ENCODE measurements at places on chromosomes 3 and 15.

- no peak for DNase-seq
Measured at GRCh38 chr15:74243431-74243830, 7.3 kb downstream of the CCDC33 start.

DNA sequence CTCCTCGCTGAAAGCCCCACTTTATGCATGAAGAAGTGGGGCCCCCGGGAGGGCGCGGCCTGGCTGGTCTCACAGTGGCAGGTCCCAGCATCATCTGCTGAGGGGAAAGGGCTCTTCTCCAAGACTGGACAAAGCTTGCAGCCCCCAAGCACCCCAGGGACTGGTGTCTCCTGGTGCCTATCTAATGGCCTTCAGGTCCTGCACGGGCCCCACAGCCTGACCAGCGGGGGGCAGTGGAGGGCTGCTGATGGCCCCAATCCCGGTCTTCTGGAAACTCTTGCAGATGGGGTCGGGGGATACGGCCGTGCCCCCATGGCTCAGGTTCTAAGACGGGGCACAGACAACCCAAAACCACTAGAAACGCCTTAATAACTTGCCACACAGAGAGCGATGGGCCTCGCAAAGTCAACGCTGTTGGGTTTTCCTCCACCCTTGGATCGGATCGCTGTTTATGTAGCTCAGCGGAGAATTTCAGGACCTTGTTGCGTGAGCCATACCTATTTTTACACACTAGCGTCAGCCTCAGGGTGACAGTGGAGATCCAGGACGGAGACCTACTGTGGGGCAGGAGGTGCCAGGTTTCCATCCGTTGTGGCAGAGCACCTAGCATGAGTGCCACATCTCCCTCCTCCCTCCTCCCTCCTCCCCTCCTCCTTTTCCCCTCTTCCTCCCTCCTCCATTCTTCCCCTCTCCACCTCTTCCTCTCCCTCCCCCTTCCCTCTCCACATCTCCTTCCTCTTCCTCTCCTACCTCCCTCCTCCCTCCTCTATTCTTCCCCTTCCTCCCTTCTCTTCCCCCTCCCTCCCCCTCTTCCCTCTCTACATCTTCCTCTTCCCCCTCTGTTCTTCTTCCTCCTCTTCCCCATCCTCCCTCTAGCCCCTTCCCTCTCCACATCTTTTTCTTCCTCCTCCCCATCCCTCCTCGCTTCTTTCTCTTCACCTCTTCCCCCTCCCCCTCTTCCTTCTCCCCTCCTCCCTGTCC lies 79.3 kb upstream of the ALDH1L1 start:
- peak; percentile 55 for DNase-seq

- DNase-seq: peak; percentile 93
Measured at GRCh38 chr3:195270817-195271409, at the start of gene XXYLT1. Gene XXYLT1, minus strand, starts transcription at chr3:195271159. Its CDS starts 101 bp downstream, at chr3:195271058.

- peak; percentile 20 for DNase-seq
Measured at GRCh38 chr3:89372456-89372855, 265.0 kb downstream of the EPHA3 start.

GRCh38 chr15:75023872-75024636 lies 664 bp downstream of the PPCDC start:
- peak; percentile 41 for DNase-seq

GRCh38 chr3:127501177-127501576 lies 89.4 kb downstream of the TPRA1 start:
- no peak for DNase-seq

DNA sequence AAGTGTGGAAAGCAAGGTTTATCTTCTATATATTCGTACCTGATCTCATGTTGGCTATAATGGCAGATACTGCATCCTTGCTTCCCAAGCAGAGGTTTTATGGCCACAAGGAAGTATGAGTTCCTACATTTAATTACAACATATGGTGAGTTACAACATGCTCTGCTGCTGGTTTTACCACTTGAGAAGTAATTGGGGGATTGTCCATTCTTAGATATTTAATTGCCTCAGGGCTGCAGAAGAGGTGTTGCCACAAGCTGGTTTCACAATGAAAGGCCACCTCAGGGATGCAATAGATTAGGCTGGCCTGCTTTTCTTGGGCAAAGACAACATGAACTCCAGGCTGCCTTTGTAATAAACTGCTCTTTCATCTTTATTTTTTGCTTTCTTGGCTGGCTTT lies 48.6 kb downstream of the RAP2B start:
- DNase-seq: no peak

DNA sequence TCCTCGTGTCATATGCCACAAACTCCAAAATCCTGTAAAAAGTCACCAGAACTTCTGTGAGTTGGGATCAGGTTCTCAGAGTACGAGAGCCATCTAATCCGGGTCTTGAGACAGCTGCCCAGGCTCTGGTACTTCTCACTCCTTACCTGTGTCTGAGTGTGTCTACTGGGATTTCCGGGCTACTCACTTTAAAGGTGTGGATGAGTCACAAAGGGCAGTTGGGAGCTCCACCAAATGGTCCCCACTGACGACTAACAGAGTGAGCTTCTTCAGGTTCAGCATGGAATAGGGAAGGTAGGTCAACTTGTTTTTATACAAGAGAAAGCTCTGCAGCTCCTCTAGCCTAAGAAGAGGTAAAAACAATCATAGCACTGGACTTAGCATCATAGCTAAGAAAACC lies 29.5 kb downstream of the RTP3 start:
- DNase-seq: no peak

- peak; percentile 83 for DNase-seq
Measured at GRCh38 chr3:139427283-139428060, 38.0 kb upstream of the COPB2 start.

GRCh38 chr15:70853318-70853972 lies 512 bp downstream of the LARP6 start:
- peak; percentile 53 for DNase-seq
